Posterior vena cava (tissue), 2 donors: ENCODE measurements at places on chromosomes 5 and 9.

DNA sequence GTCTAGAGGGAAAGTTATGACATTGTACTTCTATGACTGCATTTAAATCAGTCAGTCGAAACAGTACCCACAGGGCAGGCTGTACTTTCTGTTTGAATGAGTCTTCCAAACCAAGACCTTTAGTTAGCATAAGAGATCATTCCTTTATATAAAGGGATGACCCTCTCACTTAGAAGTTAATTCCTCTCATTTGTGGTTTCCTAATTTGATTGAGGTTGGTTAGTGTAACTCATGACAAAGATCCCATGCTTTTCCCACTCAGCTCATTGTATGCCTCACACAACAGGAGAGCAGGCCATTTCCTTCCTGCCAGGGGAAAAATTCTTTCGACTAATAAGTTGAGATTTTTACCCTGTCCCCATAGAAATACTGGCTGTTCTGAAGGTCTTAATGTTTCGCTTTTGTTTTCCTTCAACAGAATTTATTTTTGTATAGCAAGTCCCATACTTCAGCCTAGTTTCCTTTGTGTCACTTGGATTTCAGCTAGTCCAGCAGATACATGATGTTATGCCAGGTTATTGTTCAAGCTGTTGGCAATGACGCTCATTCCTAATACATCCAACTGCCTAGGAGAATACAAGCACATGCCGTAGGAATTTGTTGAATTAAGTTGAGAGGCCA lies 500.7 kb downstream of the SPATA31D1 start:
- DNase-seq: no peak

DNA sequence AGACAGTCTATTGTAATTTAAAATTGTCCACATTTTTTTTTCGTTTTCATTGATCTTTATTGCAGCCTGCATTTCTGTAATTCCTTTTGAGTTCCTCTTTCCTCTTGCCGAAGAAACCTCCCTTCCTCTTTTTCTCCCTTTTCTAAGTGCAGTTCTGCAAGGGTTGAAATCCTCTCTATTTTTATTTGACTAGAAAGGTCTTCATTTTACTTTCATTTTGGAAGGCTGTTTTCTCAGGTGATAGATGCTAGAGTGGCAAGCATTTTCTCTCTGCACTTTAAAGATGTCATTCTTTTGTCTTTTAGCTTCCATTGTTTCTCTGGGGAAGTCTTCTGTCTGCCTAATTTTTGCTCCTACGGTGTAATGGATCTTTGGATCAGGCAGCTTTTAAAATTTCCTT lies 248.5 kb downstream of the SMARCA2 start:
- no peak for DNase-seq

GRCh38 chr5:17761326-17761725 lies 127.1 kb downstream of the TAF11L14 start:
- DNase-seq: no peak

DNA sequence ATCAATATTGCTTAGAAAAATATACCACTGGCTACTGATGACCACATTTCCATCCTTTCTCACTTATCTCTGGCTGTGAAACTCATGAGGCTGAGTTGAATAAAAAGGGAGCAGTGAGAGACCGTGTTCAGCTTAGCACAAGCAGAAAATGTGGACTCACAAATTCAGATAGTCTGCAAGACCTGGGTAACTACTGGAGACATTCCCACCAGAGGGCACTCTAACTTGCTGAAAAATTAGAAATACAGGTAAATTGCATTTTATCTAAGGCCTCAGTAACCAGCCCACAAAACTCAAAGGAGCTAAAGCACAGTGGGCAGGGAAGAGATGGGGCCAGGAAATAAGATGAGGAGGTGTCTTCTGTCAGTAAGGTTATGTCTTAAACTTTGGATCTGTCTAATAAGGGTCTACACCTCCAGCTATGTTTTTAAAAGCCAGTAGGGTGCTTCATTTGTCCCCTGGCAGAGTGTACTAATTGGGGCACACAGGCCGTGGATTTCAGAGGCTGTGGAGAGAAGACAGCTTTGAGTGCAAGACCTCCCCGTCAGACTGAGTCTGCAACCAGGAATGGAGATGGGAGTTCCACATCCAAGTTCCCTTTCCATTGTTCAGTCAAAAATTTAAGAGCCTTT lies 8.7 kb upstream of the NDUFB6 start:
- DNase-seq: no peak

GRCh38 chr5:17720071-17720470 lies 85.8 kb downstream of the TAF11L14 start:
- DNase-seq: no peak

- DNase-seq: no peak
Observed at GRCh38 chr5:27465140-27465539, 426.8 kb upstream of the CDH9 start.

DNA sequence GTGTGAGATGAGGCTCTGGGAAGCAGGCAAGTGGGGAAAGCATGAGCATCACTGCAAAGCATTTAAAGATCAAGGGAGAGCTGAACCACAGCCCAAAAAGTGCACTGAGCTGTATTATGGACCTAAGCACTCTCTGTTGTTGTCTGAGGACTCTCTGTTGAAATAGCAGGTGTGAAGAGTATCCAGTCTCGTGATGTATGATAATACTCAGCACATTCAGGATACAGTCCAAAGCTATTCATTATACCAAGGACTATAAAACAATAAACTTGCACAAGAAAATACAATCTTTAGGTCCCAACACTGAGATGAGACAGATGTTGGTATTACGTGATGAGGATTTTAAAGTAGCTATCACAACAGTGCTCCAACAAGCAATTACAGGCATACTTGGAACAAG lies 97.5 kb upstream of the IGFBPL1 start:
- no peak for DNase-seq

DNA sequence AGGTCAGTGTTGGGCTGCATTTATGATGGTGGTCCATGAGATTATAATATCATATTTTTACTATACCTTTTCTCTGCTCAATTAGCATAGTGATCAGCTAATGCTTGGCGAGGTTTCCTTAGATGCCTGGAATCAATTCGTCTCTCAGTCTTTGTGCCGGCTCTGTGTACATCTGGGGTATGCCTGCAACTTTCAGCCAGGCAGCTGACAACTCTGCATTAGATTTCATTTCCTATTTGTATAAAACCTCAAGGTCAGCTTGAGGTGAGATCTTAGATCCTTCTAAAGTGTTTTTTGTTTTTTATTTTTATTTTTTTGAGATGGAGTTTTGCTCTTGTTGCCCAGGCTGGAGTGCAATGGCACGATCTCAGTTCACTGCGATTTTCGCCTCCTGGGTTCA lies 86.8 kb downstream of the MELK start:
- no peak for DNase-seq

DNA sequence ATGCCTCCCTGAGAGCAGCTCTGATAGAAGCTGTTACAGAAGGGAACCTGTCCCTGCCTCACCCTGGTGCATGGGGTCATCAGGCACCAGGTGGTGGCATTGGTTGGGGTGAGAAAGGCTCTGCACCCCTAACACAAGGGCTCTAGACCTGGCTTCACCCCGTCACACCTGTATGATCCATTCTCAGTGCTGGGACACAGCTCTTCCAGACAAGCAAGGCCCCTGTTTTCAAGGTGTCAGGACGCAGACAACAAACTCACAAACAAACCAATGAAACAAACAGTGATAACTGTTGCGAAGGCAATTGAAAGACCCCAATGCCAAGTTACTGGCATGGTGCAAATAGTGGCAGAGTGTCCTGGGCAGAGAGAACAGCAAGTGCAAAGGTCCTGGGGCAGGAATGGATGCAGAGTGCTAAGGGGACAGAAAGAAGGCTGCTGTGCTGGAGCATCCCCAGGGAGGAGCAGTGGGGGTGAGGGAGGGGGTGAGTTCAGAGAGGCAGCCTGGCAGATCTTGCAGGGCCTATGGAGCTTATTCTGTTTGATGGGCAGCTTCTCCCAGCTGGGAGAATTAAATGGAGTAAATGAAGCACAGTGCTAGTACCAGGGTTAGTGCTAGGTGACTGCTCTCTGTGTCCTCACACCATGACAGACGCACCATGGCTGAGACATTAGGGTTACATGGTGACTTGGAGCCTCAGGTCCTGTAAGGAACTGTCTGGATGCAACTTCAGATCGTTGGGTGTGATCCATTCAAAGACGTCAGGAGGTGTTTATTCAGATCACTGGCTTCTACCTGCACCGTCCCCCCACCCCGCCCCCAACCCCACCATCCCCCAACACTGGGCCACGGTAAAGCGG lies 67.9 kb upstream of the UNC5A start:
- DNase-seq: peak; percentile 34

DNA sequence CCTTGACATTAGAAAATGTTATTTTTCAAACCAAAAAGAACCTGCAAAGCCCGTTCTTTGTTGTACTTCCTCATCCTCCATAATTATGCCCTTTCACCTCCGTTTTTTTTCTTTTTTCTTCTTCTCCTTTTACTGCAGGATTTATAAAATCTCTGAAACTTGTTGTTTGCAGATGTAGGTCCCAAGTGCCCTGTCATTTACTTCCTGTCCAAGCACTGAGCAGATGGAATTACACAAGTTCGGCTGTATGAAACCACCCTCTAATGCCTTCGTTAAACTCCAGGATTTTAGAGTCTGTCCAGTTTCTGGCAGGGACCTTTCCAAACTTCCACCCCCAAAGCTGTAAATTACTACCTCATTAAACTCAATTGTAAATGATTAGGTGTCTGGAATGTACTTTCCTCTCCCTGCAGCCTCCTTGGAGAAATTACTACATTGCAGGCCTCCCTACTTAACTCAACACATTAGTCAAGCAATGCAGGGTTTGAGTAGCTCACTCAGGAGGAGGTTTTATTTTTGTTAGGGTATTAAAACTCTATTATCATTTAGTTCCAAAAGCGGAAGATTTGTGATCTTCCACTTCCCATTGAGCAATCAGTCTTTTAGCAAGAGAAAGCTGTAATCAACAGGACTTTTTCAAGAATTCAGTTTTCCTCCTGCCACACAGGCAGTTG lies 125.6 kb upstream of the LPAR1 start:
- no peak for DNase-seq
